B cell (primary cell): ENCODE measurements at places on chromosomes 11 and 22. TPM values are rescaled to one million over a fixed set of nuclear protein-coding genes. Genes with fewer than 3 reads are reported as not detected.

- peak; percentile 51 for DNase-seq
Measured at GRCh38 chr11:68010090-68011041, at the start of gene ALDH3B1. TSS of gene ALDH3B1 (plus strand) at chr11:68010327. CDS start at chr11:68015298, 4,971 bp downstream.

- no peak for DNase-seq
Measured at GRCh38 chr11:65778431-65778900, 2.3 kb downstream of the AP5B1 start.

- DNase-seq: no peak
Measured at GRCh38 chr11:43222215-43222614, 89.6 kb upstream of the API5 start.

GRCh38 chr11:22920939-22921565 is 60.8 kb upstream of the CCDC179 start:
- peak; percentile 8 for DNase-seq

DNA sequence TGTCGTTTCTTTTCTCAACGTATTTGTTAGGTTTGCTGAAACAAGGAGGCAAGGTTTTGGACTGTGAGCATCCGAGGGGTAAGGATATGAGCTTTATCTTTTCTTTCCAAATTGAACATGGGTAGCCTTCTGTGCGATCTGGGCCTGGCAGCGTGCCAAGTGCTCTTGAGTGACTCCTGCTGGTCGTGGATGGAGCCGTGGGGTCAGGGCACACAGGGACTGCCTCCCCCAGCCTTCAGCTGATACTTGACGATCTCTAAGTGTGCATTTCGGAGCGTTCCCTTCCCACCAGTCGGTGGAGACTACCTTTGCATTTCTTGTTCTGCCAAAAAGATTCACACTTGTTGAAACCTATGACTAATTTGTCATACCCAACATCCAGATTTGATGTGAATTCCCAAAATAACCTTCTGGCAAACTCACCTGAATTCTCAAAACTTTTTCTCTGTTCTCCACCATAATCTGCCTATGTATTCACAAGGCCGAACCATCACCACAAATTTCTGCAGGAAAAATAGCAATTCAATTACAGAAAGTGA is 40.1 kb upstream of the CLMP start:
- peak; percentile 25 for DNase-seq

- no peak for DNase-seq
Measured at GRCh38 chr11:63611395-63611747, 2.9 kb downstream of the PLAAT3 start.

DNA sequence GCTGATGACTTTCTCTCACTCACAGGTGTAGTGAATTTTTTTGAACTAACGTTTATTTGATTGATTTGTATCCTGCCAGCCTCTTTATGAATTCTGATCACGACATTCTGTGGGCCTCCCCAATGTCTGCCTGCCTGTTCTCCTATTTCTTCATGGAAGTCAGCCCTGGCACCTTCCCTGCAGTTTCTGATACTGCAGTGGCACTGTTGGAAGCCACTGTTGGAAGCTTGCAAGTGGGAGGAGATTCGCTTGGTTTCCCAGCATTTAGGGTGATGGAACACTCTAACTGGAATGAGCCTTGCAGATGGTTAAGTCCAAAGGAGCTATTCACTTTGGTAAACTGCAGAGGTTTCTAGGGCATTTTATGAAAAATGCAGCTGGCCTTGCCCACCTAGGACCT is 1.3 kb upstream of the THY1 start:
- DNase-seq: no peak

- no peak for DNase-seq
Measured at GRCh38 chr11:126834149-126834548, 166.4 kb downstream of the KIRREL3 start.

DNA sequence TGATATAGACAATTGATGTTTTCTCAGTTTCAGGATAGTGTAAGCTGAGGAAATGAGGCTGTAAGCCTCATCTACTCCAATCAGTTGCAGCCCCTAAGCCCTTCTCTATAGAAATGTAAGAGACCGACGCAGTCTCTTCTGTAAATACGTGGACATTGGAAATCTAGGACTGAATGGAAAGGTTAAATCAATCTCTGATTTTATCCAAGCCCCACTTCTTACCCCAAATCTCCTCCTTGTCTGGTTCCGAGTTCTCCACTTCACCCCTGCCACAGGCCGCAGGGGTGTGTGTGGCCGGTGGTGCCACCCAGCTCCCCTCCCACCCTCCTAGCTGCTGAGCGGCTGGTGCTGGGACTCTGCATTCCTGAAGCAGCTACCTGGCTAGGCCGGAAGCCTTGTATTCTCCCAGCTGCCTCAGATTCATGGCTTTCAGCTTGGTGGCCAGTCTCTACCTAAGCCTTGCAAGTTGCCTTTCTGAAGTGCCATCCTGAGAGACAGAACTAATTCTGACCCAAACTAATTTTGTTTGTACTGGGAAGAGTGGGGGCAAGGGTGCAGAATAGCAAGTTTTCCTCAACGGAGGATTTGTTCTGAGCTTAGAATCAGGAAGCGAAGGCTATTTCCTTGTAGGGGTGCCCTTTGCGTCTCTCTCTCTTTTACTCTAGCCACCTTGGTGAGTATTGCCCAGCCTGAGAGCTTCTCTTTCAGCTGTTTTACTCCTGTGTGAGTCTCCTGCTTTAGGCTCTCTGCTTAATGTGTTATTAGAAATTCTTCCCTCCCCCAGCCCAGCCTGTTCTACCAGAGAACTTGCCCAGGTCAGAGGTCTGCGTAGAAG is 749 bp downstream of the VWA5A start:
- DNase-seq: peak; percentile 18

GRCh38 chr22:25643232-25644000 is 78.9 kb downstream of the GRK3 start:
- peak; percentile 45 for DNase-seq

DNA sequence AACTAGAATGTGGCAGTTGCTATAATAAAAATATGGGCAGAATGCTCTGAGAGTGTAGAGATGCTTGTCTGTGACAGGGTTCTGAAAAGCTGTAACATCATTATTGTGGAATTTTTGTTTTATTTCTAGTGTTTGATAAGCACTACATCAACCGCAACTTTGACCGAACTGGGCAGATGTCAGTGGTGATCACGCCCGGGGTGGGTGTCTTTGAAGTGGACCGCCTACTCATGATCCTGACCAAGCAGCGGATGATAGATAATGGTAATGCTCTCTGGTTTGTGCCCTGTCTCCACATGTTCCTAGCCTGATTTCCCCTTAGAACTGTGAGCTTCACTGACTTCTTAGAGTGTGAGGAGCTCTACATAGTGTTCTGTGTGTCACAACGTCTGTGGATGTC is 48.8 kb downstream of the DEPDC5 start:
- DNase-seq: no peak

- DNase-seq: no peak
Measured at GRCh38 chr11:95908826-95909225, 15.1 kb downstream of the MTMR2 start.

DNA sequence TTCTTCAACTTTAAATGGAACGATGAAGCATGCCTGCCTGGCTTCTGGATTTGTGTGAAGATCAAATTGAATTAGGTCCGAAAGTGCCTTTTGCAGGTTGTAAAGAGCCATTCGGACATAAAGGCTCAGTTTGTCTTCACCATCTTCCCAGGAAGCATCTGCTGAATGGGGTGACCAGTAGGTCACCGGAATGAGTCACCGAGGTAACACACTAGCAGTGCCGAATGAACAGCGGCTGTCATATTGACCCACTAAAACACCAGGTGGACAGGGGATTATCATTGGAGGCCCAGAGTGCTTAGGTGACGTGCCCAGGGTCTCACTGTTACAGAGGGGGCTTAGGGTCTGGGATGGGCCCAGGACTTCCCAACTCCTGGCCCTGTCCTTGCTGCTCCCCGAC is 43.1 kb upstream of the MYH9 start:
- DNase-seq: no peak

- DNase-seq: no peak
Measured at GRCh38 chr11:44324749-44325525, 15.0 kb upstream of the ALX4 start.

DNA sequence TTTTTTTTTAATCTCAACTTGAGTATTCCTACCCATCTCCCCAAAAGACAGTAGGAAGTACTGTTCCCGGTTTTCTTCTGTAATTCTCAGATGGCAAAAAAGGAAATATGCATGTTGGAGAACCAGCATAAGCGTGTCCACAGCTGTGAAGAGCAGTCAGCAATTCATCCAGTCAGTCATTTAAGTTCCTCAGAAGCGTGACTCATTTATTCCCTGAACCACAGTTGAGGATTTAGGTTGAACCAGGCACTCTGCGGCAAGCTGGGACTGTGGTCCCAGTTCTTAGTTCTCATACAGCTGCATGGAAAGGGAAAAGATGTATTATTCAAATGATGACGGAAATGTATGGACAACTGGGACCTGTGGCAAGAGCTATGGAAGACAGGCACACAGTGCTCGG is 61.0 kb upstream of the MYO18B start:
- DNase-seq: no peak

DNA sequence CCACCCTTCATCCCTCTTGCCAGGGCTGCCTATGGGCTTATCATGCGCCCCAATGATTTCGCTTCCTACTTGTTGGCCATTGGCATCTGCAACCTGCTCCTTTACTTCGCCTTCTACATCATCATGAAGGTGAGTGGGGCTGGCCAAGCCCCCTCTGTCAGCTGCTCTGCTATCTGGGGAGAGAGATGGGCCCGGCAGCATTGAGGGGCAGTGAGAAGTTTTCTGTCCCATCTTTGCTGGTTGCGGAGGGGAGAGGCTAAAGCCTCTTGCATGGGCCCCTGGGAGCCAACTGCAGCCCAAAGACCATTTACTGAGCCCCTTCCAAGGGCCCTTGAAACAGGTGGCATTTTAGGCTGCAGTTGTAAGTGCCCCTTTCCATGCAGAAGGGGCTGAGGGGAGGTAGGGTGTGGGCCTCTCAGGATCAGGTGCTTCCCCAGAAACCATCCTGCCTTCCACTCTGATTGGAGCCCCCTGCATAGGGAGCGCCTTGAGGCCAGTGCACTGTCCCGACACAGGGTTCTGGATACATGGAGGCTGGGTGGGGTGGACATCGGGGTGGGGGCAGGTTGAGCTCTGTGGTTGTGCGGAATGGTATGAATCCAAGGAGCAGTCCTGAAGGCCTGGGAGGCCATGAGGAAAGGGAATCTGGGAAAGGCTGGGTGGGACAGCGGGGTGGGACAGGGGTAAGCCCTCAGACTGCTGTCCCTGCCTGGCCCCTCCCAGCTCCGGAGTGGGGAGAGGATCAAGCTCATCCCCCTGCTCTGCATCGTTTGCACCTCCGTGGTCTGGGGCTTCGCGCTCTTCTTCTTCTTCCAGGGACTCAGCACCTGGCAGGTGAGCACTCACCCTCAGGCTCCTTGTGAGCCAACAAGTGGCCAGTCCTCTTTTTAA is 5.8 kb upstream of the TAGLN start:
- DNase-seq: no peak

DNA sequence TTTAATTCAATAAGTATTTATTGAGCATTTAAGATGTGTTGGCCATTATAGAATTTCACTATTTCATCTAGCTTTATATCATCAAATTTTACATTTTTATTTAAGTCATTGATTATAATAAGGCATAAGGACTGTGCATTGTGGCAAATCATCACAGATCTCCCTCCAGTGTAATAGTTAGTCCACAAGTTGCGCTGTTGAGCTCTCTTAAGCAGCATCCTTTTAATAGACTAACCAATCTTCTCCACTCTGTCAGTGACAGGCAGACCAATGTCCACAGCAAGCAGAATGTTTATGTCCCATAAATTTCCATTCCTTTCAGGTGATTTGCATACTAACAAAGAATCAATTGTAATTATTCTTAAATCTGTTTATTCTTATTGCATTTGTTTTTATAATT is 595.3 kb upstream of the CCDC90B start:
- no peak for DNase-seq

GRCh38 chr11:102989379-102990047 is 34.0 kb upstream of the MMP13 start:
- no peak for DNase-seq

DNA sequence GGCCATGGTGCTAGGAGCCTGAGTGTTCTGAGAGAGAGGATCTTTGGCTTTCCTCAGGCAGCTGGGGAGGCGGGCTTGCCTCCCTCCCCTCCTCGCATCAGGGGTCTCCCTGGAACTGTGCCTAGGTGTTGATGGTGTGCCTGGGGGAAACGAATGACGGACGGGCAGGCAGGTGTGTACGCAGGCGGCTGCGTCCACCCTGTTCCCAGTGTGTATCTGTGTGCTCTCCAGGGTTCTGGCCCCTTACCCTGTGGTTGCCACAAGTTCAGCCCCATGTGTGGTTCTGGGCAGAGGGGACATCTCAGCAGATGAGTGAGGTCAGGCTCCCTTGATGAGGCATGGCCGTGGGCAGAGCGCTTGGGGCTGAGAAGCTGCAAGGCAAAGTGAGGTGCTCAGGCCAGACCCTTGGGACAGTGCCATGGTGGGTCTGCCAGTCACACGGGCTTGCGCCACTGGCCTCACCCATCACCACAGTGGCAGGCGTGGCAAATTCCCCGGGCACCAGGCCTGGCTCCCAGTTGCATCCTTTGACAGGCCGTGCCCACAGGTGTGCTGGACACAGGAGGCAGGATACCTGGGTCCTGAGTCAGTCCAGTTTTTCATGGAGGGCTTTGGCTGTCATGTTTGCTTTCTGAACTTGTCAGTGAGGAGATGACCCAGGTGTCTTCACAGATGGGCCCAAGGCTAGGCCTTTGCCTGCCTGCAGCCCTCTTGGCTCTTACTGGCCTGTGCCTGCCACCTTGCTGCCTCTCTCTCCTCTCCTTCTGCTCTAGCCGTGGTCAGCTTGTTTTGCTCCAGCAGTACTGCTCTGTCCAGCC is 27.3 kb downstream of the GNAZ start:
- no peak for DNase-seq

DNA sequence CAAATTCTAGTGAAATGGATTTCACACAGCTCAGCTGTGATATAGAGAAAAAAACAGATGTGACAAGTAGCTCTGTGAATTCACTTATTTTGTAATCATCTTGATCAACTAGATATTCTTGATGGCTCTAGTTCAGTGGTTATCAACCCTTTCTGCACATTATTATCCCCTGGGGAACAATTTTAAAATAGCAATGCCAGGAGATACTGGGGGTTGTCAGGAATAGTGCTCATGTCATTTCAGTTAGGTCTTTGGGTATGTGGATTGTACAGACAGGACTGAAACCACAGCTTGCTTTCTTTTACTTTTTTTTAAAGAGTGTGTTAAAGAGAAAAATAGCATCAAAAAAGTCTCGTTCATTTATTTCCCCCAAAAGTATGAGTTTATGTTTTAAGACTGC is 269.0 kb upstream of the PDGFD start:
- DNase-seq: no peak

- DNase-seq: no peak
Measured at GRCh38 chr11:92018332-92018731, 206.3 kb upstream of the FAT3 start.

DNA sequence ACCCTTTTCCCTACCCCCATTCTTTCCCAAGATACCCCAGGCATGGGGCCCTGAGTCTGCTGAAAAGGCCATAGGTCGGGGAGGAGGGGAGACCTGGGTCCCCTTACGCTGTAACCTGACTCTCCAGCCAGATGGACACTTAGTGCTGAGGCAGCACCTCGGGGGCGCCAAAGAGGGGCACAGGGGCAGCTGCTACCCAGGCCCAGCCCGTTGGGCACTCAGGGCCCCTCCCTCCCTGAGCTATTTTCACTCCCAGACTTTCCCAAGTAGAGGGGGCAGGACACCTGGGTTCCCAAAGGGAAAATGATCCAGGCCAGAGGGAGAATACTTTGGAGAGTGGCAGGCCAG is 933 bp downstream of the ACTN3 start:
- no peak for DNase-seq

The OR5AN1 gene
- polyA plus RNA-seq: 0.17 TPM in 1 of 2 replicates, not detected in the other

The CARS1 gene
- 31.3 and 48.7 TPM in 2 replicates for polyA plus RNA-seq

The LAMTOR1 gene
- 71.6 and 104 TPM in 2 replicates for polyA plus RNA-seq

The MOGAT2 gene
- not detected in 2 replicates for polyA plus RNA-seq

The HEPN1 gene
- polyA plus RNA-seq: not detected in 2 replicates

The ADM2 gene
- 0.67 and 0.74 TPM in 2 replicates for polyA plus RNA-seq

The CD248 gene
- 0.40 and 0.62 TPM in 2 replicates for polyA plus RNA-seq

The OR52W1 gene
- polyA plus RNA-seq: not detected in 2 replicates

The HEPACAM gene
- polyA plus RNA-seq: not detected in 2 replicates

The VSIG10L2 gene
- polyA plus RNA-seq: not detected in 2 replicates

The DRICH1 gene
- 0.37 and 2.1 TPM in 2 replicates for polyA plus RNA-seq
